Naive thymus-derived CD8-positive, alpha-beta T cell (primary cell): ENCODE measurements at places on chromosomes 6 and 20. TPM values are rescaled to one million over a fixed set of nuclear protein-coding genes. Genes with fewer than 3 reads are reported as not detected.

GRCh38 chr6:90368601-90369000, 72.0 kb upstream of the BACH2 start:
- H3K27ac ChIP-seq, result no peak overlapping the region
- H3K4me3 ChIP-seq, result no peak overlapping the region
- no peaks in the 10 kb centered on the region for H3K36me3 ChIP-seq
- no peak for DNase-seq
- H3K27me3 ChIP-seq, result no peaks in the 10 kb centered on the region

GRCh38 chr6:105507811-105508210, 104.9 kb upstream of the PREP start:
- peaks cover 6% of the 10 kb centered on the region for H3K27me3 ChIP-seq
- no peak overlapping the region for H3K27ac ChIP-seq
- DNase-seq, result no peak

DNA sequence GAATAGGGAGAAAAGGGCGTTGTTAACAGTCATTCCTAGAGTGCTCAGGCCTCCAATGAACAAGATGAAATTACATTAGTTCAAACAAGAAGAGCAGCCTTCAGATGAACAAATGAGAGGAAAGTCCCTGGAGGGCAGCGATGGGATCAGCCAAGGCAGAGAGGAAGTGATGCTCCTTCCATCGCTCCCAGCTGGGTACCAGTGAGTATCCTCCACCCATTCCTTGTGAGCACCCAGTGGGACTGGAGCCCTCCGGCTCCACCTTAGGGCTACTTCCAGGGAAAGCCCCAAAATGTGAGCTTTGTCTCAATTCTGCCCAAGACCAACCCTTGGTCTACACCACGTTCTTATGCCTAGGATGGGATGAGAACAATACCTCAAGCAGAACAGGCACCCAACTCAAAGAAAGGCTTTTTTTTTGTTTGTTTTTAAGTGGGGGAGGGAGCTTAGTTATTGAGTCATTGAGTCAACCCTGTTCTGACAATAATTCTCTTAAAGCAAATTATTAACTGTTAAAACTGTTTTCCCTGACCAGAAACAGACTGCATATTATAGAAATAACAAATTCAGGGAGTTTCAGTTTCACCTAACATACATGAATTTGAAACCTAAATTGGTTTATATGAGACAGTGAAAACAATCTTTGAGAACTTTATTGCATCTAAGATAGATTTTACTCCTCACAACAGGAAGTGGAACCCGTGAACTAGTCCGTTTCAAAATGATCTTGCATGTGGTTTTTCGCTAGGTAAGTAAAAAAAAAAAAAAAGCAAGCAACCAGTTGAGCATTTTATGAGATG, 106.9 kb downstream of the IPCEF1 start:
- H3K27ac ChIP-seq, result peak overlapping the region; percentile 98
- no peaks in the 10 kb centered on the region for H3K27me3 ChIP-seq
- H3K36me3 ChIP-seq, result peaks cover 18% of the 10 kb centered on the region
- peak; percentile 22 for DNase-seq
- H3K4me3 ChIP-seq, result peak overlapping the region; percentile 93

GRCh38 chr6:124110514-124110913, 306.8 kb downstream of the NKAIN2 start:
- no peaks in the 10 kb centered on the region for H3K4me1 ChIP-seq
- H3K4me3 ChIP-seq, result no peak overlapping the region
- no peak overlapping the region for H3K27ac ChIP-seq
- no peaks in the 10 kb centered on the region for H3K36me3 ChIP-seq
- no peaks in the 10 kb centered on the region for H3K27me3 ChIP-seq
- no peak for DNase-seq

GRCh38 chr6:25614052-25614451, 38.0 kb upstream of the SCGN start:
- H3K36me3 ChIP-seq, result peaks cover 11% of the 10 kb centered on the region
- H3K27me3 ChIP-seq, result no peaks in the 10 kb centered on the region
- H3K4me3 ChIP-seq, result no peak overlapping the region
- no peak overlapping the region for H3K27ac ChIP-seq
- no peaks in the 10 kb centered on the region for H3K4me1 ChIP-seq

DNA sequence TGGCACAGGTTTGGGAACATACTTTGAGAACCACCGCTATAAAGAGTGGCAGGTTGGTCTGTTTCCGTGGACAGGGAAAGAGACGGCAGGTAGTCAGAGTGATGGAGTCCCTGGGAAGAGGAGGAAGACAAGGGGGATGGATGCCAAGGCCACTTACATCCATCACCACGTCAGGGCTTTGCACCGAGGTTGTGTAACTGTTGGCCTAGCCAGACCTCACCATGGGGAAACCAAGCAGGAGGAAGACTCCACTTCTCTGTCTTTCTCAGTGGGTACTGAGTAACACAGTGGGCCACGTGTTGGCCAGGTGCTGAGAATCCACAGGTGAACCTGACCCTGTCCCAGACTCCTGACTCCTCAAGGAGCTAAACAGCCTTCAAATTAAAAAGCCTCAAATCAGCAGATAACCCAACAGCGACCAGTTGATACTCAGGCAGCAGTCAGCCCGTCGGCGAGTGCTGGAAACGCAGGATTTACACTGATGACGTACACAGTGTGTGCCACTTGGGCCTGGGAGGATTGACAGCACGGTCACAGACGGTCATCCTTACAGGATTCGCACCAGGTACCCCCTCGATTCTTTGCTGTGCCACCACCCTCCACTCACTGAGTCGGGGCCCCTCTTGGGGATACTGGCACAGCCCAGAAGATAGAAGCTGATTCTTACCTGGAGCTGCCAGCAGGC, 134.6 kb upstream of the SNX9 start:
- no peak overlapping the region for H3K4me3 ChIP-seq
- no peaks in the 10 kb centered on the region for H3K4me1 ChIP-seq
- no peaks in the 10 kb centered on the region for H3K27me3 ChIP-seq

DNA sequence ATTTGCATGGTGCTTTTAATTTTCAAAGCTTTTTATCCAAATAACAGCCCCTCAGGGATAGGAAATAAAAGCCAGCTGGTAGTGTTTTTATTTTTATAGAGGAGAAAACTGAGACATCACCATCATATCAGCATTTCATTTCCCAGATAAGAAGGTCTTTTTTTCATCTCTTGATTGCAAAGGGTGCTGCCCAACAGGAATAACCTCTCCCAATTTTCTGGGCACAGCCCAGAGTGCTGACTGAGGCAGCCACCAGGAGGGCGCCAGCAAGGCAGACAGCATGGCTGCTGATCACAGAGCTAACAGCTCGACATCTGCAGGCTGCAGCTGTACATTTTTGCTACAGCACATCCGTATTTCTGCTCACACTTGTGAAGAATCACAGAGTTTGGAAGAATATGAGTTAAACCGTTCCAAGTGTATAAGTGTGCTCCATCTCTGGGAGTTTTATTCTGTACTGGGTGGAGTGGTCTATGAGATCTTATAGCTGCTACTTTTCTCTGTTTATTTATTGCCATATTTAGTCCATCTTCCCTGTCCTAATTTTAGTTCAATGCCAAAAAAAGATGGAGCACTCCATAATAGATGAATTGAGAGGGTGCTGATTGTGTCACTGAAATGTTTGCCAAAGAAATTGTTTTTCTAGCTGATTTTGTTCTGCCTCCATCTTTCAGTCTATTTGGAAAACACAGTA, 85.5 kb upstream of the C20orf144 start:
- H3K36me3 ChIP-seq, result no peaks in the 10 kb centered on the region
- peaks cover 15% of the 10 kb centered on the region for H3K4me1 ChIP-seq
- no peak overlapping the region for H3K4me3 ChIP-seq
- no peak for DNase-seq

GRCh38 chr6:39577446-39578165, 147.6 kb downstream of the KIF6 start:
- H3K36me3 ChIP-seq, result no peaks in the 10 kb centered on the region
- peaks cover 10% of the 10 kb centered on the region for H3K27me3 ChIP-seq
- H3K4me1 ChIP-seq, result no peaks in the 10 kb centered on the region
- no peak overlapping the region for H3K27ac ChIP-seq

DNA sequence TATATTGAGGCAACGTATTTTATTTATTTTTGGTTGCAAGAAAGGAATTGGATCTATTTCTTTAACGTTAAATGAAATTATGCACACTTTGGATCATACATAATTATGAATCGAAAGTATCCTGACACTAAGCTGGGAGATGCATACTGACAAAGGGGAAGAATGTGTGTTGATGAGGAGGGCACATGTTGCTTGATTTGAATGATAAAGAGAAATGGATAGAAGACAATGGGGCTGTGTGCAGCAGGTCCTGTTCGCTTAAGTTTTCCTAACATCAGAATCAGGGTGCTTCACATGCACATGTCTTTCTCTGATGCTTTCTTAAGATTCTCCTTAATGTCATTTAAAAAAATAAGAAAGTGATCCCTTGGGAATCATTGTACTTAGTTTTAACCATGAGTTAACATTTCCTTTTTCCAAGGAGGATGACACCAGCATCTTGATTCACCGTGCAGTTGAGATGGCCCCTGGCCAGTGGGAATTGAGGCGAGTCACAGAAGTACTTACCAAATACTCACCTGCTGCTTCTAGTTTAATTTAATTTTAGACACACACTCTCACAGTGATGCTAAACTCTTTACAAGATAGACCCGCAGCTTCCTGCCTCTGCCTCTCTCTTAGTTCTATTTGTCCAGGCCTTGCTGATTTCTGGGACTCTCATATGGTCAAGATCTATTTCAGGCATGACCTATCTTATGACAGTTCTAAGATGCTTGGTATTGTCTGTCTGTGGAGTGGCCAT, 116.5 kb downstream of the CLIC5 start:
- H3K4me1 ChIP-seq, result no peaks in the 10 kb centered on the region
- no peak for DNase-seq
- no peaks in the 10 kb centered on the region for H3K36me3 ChIP-seq

- DNase-seq, result no peak
- H3K27ac ChIP-seq, result no peak overlapping the region
- H3K4me3 ChIP-seq, result no peak overlapping the region
- no peaks in the 10 kb centered on the region for H3K36me3 ChIP-seq
- H3K4me1 ChIP-seq, result no peaks in the 10 kb centered on the region
Observed at GRCh38 chr6:140867336-140867735, 1265.4 kb upstream of the GJE1 start.

DNA sequence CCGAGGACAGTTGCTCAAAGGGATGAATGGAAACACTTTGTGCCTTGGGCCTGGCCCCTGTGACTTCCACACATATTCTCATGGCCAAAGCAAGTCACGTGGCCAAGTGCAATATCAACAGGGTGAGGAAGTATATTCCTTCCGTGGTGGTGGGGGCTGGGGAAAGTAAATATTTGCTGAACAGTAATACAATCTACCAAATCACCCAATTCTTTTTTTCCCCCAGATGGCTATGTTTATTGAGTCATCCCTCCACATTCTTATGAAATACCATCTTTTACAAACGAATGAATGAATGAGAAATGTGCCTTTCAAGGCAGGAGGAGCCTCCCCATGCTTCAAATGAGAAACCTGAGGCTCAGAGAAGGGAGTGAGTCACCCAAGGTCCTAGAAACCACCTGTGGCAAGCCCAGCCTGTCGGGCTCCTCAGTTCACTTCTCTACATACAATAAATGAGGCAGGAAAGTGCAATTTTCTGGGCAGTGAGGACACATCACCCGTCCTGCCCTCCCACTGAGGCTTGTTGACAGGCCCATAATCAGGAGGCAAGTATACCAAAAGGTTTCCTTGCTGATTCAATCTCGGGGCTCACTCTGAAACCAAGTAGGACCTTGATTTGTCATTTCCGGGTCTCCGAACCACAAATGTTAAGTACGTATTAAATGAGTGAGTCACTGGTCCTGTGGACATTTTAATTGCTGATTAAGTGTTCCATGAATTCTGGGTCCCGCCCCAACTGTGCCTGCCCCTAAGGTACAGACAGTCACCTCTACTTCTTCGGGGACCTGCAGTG, 25.3 kb upstream of the TOP1 start:
- H3K27me3 ChIP-seq, result no peaks in the 10 kb centered on the region
- H3K36me3 ChIP-seq, result no peaks in the 10 kb centered on the region
- DNase-seq, result peak; percentile 33
- peak overlapping the region; percentile 76 for H3K4me3 ChIP-seq

GRCh38 chr6:51553246-51554015, 534.0 kb downstream of the PKHD1 start:
- no peak overlapping the region for H3K4me3 ChIP-seq
- no peak overlapping the region for H3K27ac ChIP-seq
- H3K27me3 ChIP-seq, result no peaks in the 10 kb centered on the region

GRCh38 chr6:116827561-116828240, 1.2 kb downstream of the GPRC6A start:
- no peak for DNase-seq
- no peak overlapping the region for H3K4me3 ChIP-seq
- H3K27me3 ChIP-seq, result peaks cover 3% of the 10 kb centered on the region
- H3K36me3 ChIP-seq, result peaks cover 10% of the 10 kb centered on the region
- H3K27ac ChIP-seq, result no peak overlapping the region
- no peaks in the 10 kb centered on the region for H3K4me1 ChIP-seq

ARMH2 gene
- not detected for polyA plus RNA-seq

PRL gene
- 2.4 TPM for polyA plus RNA-seq

SRMS gene
- not detected for polyA plus RNA-seq
